ENCODE measurements at places on chromosomes 2 and 18. TPM values are rescaled to one million over a fixed set of nuclear protein-coding genes. Genes with fewer than 3 reads are reported as not detected.

DNA sequence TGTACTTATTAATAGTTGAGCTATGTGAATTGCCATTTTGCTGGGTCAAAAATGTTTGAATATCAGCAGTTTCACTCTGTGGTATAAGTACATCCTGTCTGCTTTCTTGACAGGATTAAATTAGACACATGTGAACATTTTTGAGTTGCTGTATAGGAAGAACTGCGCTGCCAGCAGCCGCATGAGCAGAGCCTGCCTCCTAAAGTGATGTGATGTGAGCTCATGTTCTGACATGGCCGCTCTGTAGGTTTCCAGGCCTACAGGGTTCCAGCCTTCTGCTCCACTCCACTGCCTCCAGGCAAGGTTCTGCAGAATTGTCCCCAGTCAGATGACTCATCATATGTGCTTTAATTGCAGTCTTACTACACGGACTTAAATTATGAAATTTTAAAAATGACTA, 119.7 kb upstream of the NFATC1 start:
- no peak for DNase-seq

GRCh38 chr2:97785818-97786217, 72.4 kb downstream of the ZAP70 start:
- no peak for DNase-seq

DNA sequence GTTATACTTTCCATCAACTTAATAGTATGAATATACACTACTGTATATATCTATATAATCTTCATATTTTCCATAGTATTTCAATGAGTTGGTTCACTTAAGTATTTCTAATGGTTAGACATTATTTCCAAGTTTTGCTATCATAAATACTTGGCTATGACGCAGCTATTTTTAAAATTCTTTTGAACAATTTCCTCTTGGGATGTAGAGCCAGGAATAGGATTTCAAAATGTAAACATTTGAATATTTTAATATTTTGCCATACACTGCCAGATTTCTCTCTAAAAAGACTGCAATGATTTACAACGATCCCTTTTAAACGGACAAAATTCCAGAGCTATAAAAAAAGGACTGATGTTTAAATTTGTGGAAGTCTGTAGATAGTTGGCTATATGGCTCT, 95.6 kb downstream of the NUP35 start:
- DNase-seq: no peak

GRCh38 chr2:196591621-196592022, 47.9 kb upstream of the CCDC150 start:
- no peak for DNase-seq

- DNase-seq: no peak
Measured at GRCh38 chr2:220341014-220341413, 713.6 kb downstream of the SLC4A3 start.

- DNase-seq: no peak
Measured at GRCh38 chr2:240956171-240956934, 42.1 kb upstream of the SNED1 start.

DNA sequence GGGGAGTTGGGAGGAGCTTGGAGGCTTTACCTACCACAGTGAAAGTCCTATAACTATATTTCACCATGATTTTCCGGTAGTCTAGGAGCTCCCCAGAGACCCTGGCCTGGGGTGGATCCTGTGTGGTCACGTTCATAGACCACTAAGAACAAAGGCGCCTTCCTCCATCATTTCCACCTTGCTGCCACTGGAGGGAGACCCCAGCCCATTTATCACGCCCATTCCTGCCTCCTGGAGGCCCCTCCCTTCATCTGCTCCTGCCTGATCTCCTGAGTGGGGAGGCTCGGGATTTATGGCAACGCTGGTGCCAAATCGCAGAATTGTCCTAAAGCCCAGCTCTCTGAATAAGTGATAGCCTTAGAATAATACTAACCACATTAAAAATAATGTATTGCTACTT, 507.6 kb upstream of the SPHKAP start:
- DNase-seq: no peak

- no peak for DNase-seq
Measured at GRCh38 chr2:8573942-8574195, 108.0 kb upstream of the ID2 start.

DNA sequence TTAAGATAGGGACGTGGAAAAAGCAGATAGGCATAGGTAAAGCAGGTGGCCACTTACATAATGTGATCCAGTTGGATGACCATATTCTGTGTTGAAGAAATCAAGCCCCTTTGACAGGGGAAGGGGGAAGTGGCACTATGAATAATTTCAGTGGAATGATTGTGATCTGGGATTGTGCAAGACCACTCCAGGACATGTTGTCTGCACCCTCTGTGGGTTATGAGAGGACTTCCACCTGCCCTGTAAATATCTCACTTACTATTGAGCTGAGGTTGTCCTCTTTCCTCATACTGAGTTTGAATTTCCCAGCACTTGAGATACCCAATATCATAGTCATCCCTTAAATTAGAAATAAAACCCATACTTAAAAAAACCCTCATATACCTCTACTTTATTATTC, 220.7 kb downstream of the IRS1 start:
- DNase-seq: no peak

GRCh38 chr18:48534364-48534763, 4.5 kb upstream of the CTIF start:
- DNase-seq: no peak

DNA sequence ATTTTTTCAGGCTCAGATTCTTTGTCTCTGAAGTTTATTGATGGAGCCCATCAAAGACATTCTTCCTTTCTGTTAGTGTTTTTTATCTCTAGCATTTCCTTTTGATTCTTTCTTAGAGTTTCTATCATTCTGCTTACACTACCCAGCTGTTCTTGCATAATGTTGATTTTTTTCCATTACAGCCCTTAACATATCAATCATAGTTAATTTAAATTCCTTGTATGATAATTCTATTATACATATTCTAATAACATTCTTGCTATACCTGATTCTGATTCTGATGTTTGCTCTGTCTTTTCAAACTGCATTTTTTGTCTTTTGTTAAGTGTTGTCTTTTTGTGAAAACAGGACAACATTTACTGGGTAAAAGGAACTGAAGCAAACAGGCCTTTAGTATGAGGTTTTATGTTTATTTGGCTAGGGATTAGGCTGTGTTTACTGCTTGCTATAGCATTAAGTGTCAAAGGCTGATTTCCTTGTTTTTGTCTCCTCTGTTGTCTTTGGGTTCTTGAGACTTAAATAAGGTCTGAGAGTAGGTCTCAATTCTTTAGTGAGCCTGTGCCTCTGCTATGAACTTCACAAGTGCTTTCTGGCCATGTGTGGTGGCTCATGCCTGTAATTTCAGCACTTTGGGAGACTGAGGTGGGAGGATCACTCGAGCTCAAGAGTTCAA, 8.0 kb upstream of the STAM2 start:
- DNase-seq: no peak

GRCh38 chr2:233270366-233270765, 18.9 kb downstream of the ATG16L1 start:
- no peak for DNase-seq

DNA sequence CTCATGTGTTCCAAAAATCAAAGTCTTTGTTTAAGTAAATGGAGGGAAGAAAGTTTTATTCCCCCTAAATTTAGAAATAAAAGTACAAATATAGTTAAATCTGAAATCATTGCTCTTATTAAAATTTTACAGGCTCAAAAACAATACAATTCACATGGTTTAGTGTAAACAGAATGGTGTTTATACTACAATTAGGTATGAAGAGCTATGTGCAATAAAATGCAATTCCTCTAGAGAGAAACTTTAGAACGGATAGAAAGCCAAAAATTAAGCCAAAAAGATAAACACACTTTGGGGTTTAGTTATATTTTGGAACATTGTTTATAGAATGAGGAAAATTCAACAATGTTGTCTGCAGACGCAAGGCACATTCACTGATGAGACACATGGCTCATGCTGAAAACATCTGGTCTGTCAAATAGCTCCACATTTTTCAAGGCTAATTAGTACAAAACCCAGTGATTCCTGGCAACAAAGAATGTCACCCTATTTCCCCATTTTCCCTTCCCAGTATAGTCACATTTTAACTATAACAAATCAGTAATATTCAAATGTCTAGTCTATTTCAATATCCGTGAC, 103.3 kb downstream of the EXOC6B start:
- no peak for DNase-seq

DNA sequence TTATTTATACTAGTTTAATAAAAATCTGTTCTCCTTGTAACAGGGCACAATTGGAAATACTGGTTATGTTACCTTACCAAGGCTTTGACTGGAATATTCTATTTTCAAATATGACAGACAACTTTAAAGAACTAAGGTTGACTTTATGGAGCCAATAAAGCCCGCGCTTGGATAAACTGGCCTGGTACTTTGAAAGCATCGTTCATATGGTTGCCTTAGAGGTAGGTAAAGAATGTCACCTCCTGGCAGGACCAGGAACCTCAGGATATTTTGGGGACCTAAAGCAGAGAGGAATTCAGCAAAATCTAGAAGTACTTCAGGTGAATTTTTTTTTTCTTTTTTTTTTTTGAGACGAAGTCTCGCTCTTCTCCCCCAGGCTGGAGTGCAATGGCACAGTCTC, 71.2 kb upstream of the CREB1 start:
- DNase-seq: no peak

- DNase-seq: peak; percentile 39
Measured at GRCh38 chr18:48997985-48998831, 47.4 kb upstream of the SMAD7 start.

- DNase-seq: peak; percentile 29
Measured at GRCh38 chr18:74524097-74524496, 10.2 kb upstream of the CNDP1 start.

DNA sequence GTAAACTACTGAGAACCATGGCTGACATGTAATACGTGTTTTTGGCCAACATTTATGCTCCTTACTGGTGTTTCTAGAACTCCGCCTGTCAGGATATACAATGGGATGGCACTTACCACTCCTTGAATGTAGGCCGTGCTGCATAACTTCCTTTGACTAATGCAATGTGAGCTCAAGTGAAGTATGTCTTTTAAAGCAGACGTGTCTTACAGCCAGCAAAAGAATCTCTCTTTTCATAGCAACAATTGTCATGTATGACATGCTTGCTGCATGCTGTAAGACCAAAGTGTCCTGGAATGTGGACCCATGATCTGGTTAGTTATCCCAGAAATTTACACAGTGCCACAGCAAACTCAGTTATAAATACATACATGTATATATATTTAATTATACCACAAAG, 1202.7 kb upstream of the PIK3C3 start:
- DNase-seq: no peak

DNA sequence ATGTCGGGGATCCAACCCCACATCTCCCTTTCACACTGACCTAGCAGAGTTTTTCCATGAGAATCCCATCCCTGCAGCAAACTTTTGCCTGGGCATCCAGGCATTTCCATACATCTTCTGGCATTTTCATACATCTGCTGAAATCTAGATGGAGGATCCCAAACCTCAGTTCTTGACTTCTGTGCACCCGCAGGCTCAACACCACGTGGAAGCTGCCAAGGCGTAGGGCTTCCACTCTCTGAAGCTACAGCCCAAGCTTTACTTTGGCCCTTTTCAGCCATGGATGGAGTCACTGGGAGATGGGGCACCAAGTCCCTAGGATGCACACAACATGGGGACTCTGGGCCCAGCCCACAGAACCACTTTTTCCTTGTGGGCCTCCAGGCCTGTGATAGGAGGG, 32.2 kb upstream of the TEX51 start:
- DNase-seq: no peak

- no peak for DNase-seq
Measured at GRCh38 chr2:199710551-199710950, 140.4 kb downstream of the FTCDNL1 start.

- no peak for DNase-seq
Measured at GRCh38 chr2:23767876-23768621, 158.9 kb downstream of the ATAD2B start.

DNA sequence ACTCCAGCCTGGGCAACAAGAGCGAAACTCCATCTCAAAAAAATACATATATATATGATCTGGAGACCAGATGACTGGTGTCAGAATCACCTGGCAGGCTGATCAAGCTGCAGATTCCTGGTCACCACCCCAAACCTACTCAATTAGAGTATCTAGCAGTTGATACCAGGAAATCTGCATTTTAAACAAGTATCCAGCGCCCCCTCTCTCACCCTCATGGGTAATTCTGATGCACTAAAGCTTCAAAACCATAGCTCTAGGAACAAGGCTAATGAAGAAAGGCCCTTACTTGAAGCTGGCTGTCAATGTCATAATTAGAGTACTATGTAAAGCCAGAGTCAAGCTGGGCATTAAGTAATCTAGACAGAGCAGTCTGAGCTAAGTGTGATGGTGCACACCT, 25.0 kb upstream of the PCBP1 start:
- no peak for DNase-seq

DNA sequence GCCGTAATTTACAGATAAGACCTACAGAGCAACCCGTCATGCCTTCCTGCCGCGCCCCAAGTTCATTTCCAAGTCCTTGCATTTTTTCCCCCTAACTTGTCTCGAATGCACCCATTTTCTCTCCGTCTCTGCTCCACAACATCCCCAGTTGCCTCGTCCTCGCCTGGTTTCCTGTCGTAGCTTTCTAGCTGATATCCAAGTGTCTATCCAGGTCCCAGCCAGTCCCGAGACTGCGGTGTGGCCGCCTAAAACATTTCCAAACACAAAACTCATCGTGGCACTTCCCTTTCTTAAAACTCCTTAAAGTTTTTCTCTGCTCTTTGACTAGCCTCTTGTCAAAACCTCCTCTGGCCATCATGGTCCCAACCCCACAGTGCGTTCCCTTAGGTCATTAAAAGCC, 1.2 kb upstream of the BARD1 start:
- no peak for DNase-seq

DNA sequence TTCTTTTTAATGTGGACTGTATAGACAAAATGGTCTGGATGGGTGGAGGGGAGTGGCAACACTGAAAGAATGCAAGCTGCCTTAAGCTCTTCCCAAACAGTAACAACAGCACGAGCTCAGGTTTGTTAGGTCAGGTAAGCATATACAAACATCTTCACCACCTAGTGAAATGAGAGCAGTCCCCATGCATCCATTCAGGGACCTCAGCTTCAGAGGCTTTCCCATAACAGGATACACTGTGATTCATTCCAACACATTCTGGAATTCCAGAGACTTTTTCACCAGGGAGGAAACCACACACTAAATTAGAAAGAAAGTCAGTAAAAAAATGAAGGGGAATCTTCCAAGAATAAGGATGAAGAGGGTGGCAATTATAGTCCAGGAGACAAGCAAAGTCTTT, 50.4 kb upstream of the BZW1 start:
- no peak for DNase-seq

KLHL41 gene
- total RNA-seq: 4.1 TPM

EMX1 gene
- total RNA-seq: 21.1 TPM

DPYSL5 gene
- total RNA-seq: 128 TPM

PIGN gene
- total RNA-seq: 56.8 TPM

LBX2 gene
- not detected for total RNA-seq

MARCO gene
- 0.31 TPM for total RNA-seq

CDH19 gene
- under 0.01 TPM for total RNA-seq

CHRNG gene
- total RNA-seq: 0.16 TPM

OSR1 gene
- 4.4 TPM for total RNA-seq

MTCL1 gene
- total RNA-seq: 24.6 TPM

IL37 gene
- total RNA-seq: not detected

PSD4 gene
- 4.2 TPM for total RNA-seq

MFSD2B gene
- not detected for total RNA-seq

Measured in occipital lobe (tissue), 3 donors.